ENCODE measurements at places on chromosomes 5 and 9.
A peak's percentile ranks its signal among the peaks of the same experiment; 100 is the strongest.

DNA sequence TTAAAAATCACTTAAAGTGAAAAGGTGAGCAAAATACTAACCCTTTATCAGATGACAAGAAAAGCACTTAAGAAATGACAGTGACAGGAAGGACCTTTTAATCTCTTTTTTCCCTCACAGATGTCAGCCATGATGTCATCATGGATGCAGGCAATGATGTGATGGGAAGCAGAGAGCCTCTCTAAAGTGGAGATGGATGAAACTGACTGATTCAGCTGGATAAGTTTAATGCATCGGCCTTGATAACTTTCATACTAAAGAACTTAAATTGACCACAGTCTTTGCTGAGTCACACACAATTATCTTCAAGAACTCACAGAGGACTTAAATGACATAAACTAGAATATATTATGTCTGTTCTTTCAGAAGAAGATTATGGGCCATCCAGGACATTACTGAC, 153.2 kb upstream of the FGF10 start:
- no peak for DNase-seq

GRCh38 chr5:64864171-64864570, 95.4 kb downstream of the CWC27 start:
- no peak for DNase-seq

DNA sequence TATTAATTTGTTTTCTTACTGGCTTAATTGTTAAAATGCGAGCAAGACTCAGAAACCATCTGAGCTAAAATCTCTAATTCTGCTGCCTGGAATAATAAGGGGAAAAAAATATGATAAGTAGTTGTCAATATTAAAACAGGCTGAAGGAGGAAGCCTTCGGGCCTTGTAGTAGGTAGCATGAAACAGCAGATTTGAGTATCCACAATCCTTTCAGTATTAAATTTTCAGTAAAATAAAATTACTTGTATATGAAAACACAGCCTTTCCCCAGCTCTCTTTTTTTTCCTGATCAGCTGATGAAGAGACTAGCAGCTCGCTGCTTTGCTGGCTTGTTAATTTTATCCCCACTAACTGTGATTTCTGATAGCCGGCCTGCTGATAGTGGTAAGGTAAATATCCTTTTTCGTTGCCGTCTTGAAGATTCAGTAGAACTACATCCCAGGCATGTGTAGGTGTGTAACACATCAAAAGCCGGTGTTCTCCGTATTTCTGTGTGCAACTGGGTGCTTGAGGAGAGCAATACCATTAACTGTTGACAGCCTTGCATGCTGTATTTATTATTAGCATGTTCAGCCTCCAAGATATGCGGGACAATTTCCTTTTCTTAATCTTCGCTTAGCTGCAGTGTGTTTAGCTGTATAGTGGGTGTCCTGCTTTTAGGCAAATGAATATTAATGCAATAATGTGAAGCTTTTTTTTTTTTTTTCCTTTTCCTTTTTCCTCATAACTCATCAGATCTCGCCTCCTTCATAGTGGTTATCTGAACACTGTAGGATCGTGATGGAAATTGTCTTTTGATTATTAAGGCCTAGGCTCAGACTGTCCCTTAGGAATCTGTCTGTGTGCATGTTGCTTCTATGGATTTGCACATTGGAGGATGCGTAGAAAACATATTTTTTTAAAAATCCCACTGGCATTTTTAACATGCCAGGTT, 144.6 kb downstream of the SMARCA2 start:
- DNase-seq, result peak; percentile 15

DNA sequence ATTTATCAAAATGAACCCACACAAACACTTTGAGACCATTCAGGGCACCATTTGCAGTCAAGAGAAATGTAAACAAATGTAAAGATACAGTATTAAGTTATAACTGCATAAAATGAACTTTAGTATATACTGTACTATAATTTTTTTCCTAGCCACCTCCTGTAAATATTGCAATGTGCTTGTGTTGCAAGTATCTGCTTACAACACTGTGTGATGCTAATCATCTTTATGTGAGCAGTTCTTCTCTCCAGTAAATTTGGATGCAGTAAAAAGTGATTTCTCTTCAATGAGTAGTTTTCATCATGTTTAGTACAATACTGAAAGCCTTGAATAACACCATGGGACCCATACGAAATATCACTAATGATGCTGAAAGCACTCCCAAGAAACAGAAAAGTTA, 9.4 kb downstream of the G3BP1 start:
- no peak for DNase-seq

- DNase-seq, result no peak
Measured at GRCh38 chr5:146427619-146427997, 19.5 kb upstream of the TCERG1 start.

DNA sequence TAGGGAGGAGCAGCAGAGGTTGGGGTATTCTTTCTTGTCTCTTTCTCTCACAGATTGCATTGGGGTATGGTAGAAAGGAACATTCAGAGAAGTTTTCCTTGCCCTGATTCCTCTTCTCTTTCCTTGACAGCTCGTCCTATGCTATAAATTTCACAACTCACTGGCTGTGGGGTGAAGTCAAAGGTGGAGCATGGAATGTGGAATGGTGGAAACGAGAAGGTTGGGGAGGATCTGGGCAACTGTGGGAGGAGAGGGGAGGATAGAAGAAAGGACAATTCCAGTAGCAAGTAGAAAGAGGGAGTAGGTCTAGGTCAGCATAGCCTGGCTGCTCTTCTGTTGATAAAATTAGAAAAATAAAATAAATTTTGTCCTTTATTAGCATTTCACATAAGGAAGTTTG, 39.0 kb upstream of the POC5 start:
- no peak for DNase-seq

DNA sequence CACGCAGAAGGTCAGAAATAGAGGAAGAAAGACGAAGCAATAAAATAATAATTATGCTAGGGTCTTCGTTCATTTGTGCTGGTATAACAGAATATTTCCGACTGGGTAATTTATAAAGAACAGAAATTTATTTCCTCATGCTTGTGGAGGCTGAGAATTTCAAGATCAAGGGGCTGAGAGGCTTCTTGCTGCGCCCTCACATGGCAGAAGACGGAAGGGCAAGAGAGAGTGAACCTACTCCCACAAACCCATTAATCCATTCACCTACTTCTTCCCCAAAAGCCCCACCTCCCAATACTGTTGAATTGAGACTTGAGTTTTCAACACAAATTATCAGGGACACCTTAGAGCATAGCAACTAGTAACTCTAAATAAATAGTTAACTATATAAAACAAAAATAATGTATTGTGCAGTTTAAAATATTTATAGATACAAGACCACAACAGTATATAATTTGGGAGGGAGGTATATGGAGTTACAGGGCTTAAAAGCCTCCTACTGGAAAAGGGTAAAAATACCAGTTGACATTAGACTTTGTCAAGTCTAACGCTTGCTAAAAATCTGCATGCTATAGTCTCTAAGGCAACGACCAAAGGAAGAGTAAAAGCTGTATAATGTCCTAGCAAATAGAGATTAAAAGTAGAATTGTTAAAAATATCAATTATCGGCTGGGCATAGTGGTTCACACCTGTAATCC, 40.3 kb upstream of the NAA35 start:
- peak; percentile 54 for DNase-seq

GRCh38 chr5:53368516-53368915, 111.9 kb upstream of the FST start:
- no peak for DNase-seq

DNA sequence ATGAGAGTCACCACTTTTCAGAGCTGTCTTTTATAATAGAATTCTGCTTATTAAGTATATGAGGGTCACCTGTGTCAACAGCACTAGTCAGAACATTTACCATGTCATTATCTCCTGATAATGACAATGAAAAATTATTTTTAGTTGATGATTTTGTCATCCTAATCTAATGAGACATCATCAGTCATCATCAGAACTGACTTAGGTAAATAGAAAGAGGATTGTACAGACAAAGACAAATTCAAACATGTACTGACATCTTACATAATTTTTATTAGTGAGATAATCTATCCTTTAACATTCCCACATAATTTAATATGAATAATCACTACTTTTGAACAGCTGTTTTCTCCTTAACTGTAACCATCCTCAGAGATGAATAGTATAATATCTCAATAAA, 22.6 kb downstream of the CDH9 start:
- DNase-seq, result no peak

DNA sequence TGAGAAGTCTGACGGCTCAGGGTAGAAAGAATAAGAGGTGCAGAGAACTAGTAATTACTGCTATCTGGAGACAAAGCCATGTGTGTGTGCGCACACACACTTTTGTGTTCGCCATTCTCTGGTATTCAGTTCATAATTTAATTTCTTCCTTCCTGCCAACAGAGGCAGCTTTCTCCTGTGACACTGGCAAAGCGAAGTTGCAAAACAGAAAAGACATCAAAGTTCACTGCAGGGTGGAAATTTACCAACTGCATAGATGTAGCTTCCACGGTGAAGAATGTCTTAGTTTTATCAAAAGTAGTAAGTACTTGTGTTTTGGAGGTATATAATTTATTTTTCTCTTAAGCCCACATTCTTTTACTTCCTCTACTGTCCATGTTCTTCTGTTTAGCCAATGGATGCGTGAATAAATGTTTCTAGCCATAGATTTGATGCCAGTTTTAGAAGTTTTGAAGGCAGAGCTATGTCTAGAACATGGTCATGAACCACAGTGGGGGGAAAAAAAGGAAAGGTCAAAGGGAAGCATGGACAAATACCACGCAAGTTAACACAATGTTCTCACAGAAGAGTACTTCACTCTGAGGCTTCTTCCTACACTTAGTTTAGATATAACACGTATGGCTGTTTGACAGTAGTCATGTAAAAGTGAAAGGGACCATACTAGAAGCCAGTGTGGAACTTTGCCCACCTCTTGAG, 536.5 kb upstream of the GRIA1 start:
- DNase-seq, result no peak

- no peak for DNase-seq
Measured at GRCh38 chr9:14380061-14380836, 66.3 kb upstream of the NFIB start.

DNA sequence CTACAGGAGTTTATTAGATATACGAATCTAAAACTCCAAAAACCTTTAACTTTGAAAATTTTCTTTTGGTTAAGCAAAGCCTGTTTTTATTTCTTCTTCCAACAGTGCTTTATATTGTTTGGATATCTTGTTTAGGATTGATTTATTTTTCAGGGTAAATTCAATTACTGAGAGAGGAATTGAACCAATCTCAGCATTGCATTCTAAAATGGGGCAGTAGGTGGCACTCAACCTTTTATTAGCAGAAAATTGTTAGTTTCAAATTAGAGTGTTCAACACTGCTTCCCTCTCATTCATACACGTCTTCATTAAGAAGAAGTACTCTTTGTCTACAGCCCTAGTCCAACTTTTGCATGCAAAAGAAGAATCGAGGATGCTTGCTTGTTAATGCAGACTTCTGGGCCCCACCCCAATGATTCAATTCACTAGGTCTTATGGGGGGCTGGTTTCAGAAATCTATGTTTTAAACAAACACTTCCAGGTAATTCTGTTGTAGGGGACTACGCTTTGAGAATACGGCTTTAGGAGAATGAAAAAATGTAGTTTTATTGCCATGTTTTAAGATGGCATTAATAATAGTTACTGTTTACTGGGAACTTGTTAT, 26.6 kb downstream of the MRPL22 start:
- no peak for DNase-seq

DNA sequence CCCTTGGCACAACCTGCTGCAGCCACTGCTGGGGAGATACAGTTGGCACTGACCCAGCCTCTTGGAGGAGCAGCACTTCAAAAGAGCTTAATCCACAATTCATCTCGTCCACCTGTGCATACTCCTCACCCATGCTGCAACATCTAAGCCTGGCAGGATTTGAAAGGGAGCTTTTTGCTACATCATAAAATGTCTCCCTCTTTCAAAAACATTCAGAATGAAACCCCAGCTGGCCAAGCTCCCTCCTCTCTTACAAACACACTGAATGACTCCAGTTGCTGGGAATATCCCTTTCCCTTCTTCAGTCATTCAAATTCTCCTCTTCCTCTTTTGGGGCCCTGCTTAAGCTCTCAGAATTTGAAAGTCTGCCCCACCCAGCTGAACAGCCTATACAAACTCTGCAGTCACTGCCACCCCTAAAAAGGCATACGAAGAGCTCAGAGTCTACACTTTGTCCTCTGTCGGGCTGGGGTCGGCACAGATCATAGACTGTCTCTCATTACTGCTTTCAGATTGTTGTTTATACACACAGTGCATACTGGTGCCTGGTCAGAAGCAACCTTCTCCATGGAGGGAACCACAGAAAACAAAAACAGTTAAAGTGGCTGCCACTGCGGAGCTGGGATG, 8.8 kb upstream of the C5orf15 start:
- no peak for DNase-seq

- no peak for DNase-seq
Measured at GRCh38 chr9:134726722-134727034, 85.1 kb downstream of the COL5A1 start.

- no peak for DNase-seq
Measured at GRCh38 chr5:68830377-68830898, 263.4 kb upstream of the SLC30A5 start.

DNA sequence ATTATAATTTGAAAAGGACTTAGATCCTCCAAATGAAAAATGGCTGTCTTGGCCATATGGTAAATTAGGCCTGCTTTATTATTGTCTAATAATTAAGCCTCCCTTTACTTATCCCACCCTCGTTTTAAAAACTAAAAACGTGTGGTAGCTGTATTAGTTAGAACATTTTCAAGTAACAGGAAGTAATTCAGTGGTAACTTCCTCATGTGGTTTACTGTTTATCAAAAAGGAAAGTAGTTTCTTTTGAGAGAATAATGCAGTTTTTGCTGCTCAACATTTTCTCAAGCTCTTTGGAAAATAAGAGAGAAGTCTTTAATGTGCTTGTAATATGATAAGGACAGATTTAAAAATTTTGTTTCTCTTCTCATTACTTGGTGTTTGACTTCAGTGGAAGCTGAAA, 26.0 kb downstream of the ZCCHC7 start:
- no peak for DNase-seq

- DNase-seq, result no peak
Measured at GRCh38 chr9:32533336-32533735, 7.3 kb upstream of the RIGI start.

DNA sequence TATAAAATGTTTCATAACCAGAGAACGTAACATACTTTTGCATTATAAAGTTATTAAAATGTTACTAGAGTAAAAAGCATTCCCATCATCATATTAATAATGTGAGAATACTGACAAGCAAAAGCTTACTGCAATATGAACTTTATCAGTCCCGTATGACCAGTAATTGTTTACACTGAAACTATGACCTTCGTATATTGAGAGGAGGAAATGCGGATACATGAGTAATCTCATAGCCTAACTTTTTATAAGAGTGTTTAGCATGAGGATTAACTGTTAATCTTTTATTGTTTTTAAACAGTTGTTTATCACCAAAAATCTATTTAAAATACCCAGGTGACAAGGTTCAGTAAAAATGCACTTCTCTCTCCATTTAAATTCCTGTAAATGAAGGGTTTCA, 272.4 kb downstream of the SLF1 start:
- no peak for DNase-seq

- no peak for DNase-seq
Measured at GRCh38 chr5:38509185-38509584, 47.3 kb downstream of the LIFR start.
